ENCODE measurements at places on chromosomes 5 and 9.

GRCh38 chr9:16030528-16031185 lies 477.8 kb downstream of the CCDC171 start:
- H3K36me3 ChIP-seq: no peaks in the 10 kb centered on the region
- peaks cover 3% of the 10 kb centered on the region for H3K27me3 ChIP-seq
- H3K4me3 ChIP-seq: no peak overlapping the region
- peaks cover 5% of the 10 kb centered on the region for H3K4me1 ChIP-seq
- peak; percentile 57 for DNase-seq

GRCh38 chr5:68126886-68127285 lies 88.7 kb upstream of the PIK3R1 start:
- no peak overlapping the region for H3K4me3 ChIP-seq
- DNase-seq: no peak
- H3K36me3 ChIP-seq: no peaks in the 10 kb centered on the region
- peaks cover 11% of the 10 kb centered on the region for H3K4me1 ChIP-seq
- peaks cover 12% of the 10 kb centered on the region for H3K27me3 ChIP-seq
- H3K27ac ChIP-seq: no peak overlapping the region

DNA sequence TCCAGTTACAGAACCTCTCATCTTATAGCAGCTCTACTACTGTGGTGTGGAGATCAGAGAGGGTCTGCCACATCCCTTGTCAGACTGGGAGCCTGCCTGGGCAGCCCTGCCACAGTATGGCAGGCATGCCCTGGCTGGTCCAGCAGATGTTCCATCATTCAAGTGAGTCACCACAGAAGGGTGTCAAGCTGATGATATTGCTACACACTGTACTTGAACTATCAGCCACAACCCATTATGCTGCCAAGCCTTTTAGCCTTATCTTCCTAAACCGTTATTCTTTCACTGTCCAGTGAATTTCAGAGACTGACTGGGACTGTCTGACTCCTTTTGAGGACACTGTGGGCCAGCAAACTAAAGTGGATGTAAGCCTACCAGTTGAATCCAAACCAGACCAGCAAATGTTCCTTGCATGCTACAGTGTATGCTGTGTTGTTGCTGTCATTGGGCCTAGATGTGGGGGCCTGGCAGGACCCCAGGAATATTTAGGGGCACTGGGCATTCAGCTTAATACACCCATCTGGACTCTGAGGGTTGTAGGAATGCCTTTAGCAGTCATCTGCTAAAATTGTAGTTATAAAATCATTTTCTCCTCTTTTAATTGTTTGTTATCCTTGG lies 202.6 kb downstream of the NR3C1 start:
- H3K27ac ChIP-seq: no peak overlapping the region
- no peak overlapping the region for H3K4me3 ChIP-seq
- peaks cover 28% of the 10 kb centered on the region for H3K36me3 ChIP-seq
- DNase-seq: no peak
- H3K27me3 ChIP-seq: no peaks in the 10 kb centered on the region

DNA sequence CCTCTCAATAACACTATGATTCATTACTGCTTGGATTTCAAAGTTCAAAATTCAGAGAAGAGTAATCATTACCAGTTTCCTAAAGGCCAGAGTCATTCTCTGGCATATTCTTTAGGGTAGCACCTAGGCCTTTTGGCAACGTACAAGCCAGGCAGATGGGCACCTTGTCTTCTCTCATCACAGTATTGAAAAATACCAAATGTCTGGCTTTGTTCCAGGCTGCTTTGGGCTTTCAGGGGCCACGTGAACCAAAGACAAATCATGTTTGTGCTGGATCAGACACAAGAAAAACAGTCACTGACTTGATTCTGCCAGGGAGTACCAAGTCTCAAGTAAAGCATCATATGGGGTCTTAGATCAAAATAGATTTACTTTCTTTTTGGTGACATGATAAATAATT lies 15.5 kb downstream of the MEGF9 start:
- H3K36me3 ChIP-seq: peaks cover 4% of the 10 kb centered on the region
- DNase-seq: no peak
- H3K27ac ChIP-seq: no peak overlapping the region

- H3K27ac ChIP-seq: no peak overlapping the region
- H3K4me3 ChIP-seq: no peak overlapping the region
- DNase-seq: no peak
- H3K27me3 ChIP-seq: peaks cover 26% of the 10 kb centered on the region
- no peaks in the 10 kb centered on the region for H3K4me1 ChIP-seq
Observed at GRCh38 chr5:38660194-38660668, 103.8 kb upstream of the LIFR start.

GRCh38 chr9:12629067-12629466 lies 64.1 kb upstream of the TYRP1 start:
- no peaks in the 10 kb centered on the region for H3K27me3 ChIP-seq
- H3K27ac ChIP-seq: no peak overlapping the region
- no peak for DNase-seq
- H3K4me3 ChIP-seq: no peak overlapping the region

- peaks cover 37% of the 10 kb centered on the region for H3K36me3 ChIP-seq
- no peak for DNase-seq
Observed at GRCh38 chr5:172144931-172145869, 42.8 kb downstream of the STK10 start.

DNA sequence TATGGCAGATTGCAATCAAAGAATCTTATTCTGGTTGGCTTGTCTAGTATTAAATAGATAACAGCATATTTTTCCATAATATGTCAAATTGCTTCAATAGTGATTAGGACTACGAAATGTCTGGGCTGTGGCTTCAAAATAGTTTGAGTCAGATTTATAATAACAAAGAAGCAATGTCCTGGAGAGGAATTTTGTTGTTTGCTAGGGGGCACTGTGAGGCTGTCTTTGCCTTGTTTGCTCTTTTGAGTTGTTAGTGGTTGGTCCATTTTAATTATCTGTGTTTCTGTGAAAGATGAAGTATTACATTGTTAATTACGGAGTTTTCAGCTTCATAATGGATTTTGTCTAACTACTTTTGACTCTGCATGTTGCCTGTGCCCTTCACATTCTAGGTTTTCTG lies 713.6 kb downstream of the TLE4 start:
- H3K27ac ChIP-seq: no peak overlapping the region
- no peaks in the 10 kb centered on the region for H3K27me3 ChIP-seq
- H3K4me3 ChIP-seq: no peak overlapping the region
- H3K4me1 ChIP-seq: no peaks in the 10 kb centered on the region
- no peak for DNase-seq

DNA sequence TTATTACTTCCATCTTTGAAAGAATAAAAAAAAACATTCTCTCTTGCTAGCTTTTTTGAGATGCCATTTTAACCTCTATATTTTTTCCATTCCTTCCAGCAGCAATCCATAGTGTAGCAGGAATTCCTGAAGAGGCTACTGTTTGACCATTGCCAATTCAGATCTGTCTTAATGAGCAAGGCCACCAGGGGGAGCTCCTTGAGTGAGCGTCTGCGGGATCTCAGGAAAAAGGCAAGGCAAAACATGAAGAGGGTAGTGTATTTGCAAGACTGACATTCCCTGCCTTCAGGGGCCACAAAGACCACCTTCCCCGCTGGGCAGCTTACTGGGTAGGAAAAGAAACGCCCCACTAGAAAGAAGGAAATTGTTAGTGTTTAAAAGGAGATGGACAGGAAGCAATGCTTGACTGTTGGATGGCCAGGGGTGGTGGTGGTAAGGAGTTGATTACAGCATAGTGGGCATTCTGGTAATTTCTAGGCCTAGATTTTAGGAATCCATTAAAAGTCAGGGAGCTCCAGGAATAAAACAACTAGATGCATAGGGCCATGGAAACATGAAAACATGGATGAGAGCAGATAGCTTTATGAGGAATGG lies 206.6 kb upstream of the HAPLN1 start:
- no peaks in the 10 kb centered on the region for H3K36me3 ChIP-seq
- H3K4me1 ChIP-seq: no peaks in the 10 kb centered on the region
- no peaks in the 10 kb centered on the region for H3K27me3 ChIP-seq
- H3K4me3 ChIP-seq: no peak overlapping the region
- no peak for DNase-seq

DNA sequence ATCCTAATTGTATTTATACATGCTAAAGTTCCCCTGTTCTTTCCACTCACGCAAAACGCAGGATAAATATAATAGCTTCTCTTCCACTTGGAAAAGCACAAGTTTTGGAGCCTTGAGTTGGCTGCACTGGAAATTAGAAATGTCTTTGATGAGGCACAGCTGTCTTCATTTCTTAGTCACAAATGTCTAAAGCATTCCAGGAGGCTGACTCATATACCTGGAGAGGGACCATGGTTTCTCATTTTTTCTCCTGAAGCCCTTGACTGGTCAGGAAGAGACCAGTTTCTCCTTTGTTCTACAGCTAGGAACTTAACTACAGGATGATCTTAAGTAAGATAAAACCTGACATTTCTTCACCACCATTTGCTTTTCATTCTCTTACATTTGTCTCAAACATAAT lies 16.2 kb downstream of the MTX3 start:
- no peaks in the 10 kb centered on the region for H3K27me3 ChIP-seq
- no peak overlapping the region for H3K27ac ChIP-seq
- H3K4me1 ChIP-seq: peaks cover 4% of the 10 kb centered on the region

GRCh38 chr9:107211284-107211923 lies 71.7 kb upstream of the RAD23B start:
- H3K36me3 ChIP-seq: no peaks in the 10 kb centered on the region
- no peak overlapping the region for H3K27ac ChIP-seq
- no peak overlapping the region for H3K4me3 ChIP-seq

DNA sequence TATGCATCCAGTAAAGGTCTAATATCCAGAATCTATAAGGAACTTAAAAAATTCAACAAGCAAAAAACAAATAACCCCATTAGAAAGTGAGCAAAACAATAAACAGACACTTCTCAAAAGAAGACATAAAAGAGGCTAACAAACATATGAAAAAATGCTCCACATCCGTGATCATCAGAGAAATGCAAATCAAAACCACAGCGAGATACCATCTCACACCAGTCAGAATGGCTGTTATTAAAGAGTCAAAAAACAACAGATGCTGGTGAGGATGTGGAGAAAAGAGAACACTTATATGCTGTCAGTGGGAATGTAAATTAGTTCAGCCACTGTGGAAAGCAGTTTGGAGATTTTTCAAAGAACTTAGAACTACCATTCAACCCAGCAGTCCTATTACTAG lies 86.1 kb downstream of the WWC1 start:
- no peaks in the 10 kb centered on the region for H3K36me3 ChIP-seq
- no peak overlapping the region for H3K4me3 ChIP-seq
- DNase-seq: no peak
- H3K4me1 ChIP-seq: peaks cover 9% of the 10 kb centered on the region
- no peaks in the 10 kb centered on the region for H3K27me3 ChIP-seq

GRCh38 chr5:168227001-168227400 lies 64.4 kb upstream of the WWC1 start:
- no peak overlapping the region for H3K4me3 ChIP-seq
- peaks cover 11% of the 10 kb centered on the region for H3K4me1 ChIP-seq
- H3K27ac ChIP-seq: no peak overlapping the region
- DNase-seq: no peak
- no peaks in the 10 kb centered on the region for H3K36me3 ChIP-seq
- H3K27me3 ChIP-seq: peaks cover 30% of the 10 kb centered on the region

DNA sequence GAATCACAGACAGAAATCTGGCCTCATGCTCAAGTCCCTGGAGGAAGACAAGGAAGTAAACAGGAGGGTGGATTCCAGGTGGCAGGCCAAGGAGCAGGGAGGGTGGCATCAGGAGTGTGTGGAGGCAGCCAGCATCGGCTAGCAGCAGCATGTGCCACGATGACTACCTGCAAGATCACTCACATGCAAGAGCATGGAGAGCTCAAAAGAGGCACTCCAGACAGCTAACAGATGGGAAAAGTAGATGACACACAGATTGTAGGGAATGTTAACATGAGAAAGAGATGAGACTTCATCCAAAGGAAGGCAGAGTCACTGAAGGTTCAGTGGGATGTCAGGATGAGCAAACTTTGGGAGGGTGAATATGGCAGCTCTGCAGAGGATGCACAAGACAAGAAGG lies 104.3 kb downstream of the SEMA5A start:
- DNase-seq: no peak
- H3K36me3 ChIP-seq: no peaks in the 10 kb centered on the region
- H3K27ac ChIP-seq: no peak overlapping the region
- H3K4me1 ChIP-seq: no peaks in the 10 kb centered on the region

DNA sequence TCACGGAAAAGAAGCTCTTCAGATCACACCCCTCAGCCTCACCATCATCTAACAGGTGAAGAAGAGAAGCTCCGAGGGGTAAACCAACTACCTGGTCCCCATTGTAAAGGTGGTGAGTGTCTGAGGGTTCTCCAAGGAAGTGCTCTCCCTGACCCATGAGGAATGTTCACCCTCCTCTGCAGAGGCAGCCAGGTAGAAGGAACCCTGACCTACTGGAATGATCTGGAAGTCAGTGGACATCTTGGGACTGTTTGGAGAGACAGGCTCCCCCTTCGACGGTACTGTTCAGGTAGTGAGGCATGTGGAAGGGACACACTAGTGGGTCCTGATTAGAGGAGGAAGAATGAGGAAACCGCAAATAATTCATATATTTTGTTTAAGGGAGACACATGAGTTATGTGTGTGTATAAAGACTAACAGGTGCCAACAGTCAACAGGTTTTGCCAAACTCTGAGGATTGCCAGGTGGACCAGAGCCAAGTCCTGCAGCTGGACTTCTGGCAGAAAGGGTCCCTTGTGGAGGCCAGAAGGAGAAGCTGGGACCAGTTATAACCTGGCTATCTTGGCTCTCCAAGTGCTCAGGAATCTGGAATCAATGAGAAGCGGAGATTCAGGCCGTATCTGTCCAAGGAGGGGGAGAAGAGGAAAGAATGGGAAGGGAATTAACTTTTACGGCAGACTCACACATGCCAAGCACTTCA lies 3.0 kb upstream of the ZBTB34 start:
- H3K27me3 ChIP-seq: peaks cover 41% of the 10 kb centered on the region
- no peak overlapping the region for H3K4me3 ChIP-seq

DNA sequence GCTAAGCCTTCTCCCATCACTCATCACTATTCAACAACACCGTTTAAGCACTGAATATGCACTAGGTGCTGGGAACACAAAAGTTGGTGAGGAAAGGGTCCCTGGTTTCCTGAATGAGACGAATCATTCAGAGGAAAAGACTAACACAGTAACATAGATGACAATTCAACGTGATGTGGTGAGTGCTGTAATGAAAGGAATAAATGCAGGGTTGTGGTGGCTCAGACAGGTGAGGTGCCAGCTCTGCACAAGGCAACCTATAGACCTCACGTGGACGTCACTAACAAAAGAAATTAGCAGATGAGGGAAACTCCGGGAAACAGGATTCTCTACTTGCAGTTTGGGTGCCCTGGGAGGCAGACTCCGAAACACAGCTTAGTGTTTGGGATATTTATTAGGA lies 40.0 kb upstream of the ERBIN start:
- DNase-seq: no peak
- H3K4me3 ChIP-seq: no peak overlapping the region
- H3K4me1 ChIP-seq: no peaks in the 10 kb centered on the region
- no peaks in the 10 kb centered on the region for H3K36me3 ChIP-seq
- H3K27ac ChIP-seq: no peak overlapping the region
- H3K27me3 ChIP-seq: no peaks in the 10 kb centered on the region

DNA sequence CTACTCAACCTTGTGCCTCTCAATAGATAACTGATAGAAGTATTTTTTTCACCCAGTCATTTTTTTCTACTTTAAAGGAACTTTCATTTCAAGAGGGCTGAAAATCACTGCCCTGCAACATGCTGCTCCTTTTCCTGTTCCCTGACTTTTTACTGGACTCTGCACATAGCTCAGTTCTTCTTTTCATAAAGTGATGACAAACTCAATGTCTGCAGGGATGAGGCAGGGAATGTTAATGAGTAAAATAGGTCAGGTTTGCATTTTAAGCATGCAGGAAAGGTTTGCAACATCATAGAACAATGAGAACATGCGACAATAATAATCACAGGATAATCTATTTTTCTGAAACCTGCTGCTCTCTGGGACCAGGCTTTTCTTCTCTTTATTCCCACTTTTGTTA lies 172.2 kb upstream of the SGCD start:
- no peaks in the 10 kb centered on the region for H3K36me3 ChIP-seq
- H3K27me3 ChIP-seq: no peaks in the 10 kb centered on the region
- DNase-seq: no peak
- no peak overlapping the region for H3K27ac ChIP-seq
